ENCODE measurements at places on chromosomes 16 and 17.
A peak's percentile ranks its signal among the peaks of the same experiment; 100 is the strongest.

- no peak overlapping the region for H3K27ac ChIP-seq
- H3K36me3 ChIP-seq, result no peaks in the 10 kb centered on the region
- DNase-seq, result no peak
- H3K4me1 ChIP-seq, result no peaks in the 10 kb centered on the region
- H3K4me3 ChIP-seq, result no peak overlapping the region
Measured at GRCh38 chr16:86576591-86577313, 1.6 kb upstream of the FOXL1 start.

GRCh38 chr17:7903154-7904103 is 12.7 kb downstream of the RNF227 start:
- H3K4me1 ChIP-seq, result no peaks in the 10 kb centered on the region
- H3K4me3 ChIP-seq, result no peak overlapping the region
- no peak for DNase-seq
- H3K36me3 ChIP-seq, result peaks cover 44% of the 10 kb centered on the region
- H3K27me3 ChIP-seq, result no peaks in the 10 kb centered on the region

GRCh38 chr17:15081008-15081407 is 184.1 kb downstream of the PMP22 start:
- no peaks in the 10 kb centered on the region for H3K36me3 ChIP-seq
- no peak for DNase-seq
- no peak overlapping the region for H3K27ac ChIP-seq
- no peaks in the 10 kb centered on the region for H3K4me1 ChIP-seq
- H3K4me3 ChIP-seq, result no peak overlapping the region

GRCh38 chr17:35666967-35667532 is 64.4 kb upstream of the RASL10B start:
- no peaks in the 10 kb centered on the region for H3K27me3 ChIP-seq
- no peak for DNase-seq
- H3K27ac ChIP-seq, result no peak overlapping the region
- H3K4me3 ChIP-seq, result no peak overlapping the region

GRCh38 chr16:51355875-51356274 is 204.8 kb upstream of the SALL1 start:
- no peak overlapping the region for H3K4me3 ChIP-seq
- DNase-seq, result no peak
- no peaks in the 10 kb centered on the region for H3K4me1 ChIP-seq
- no peaks in the 10 kb centered on the region for H3K27me3 ChIP-seq
- no peak overlapping the region for H3K27ac ChIP-seq

DNA sequence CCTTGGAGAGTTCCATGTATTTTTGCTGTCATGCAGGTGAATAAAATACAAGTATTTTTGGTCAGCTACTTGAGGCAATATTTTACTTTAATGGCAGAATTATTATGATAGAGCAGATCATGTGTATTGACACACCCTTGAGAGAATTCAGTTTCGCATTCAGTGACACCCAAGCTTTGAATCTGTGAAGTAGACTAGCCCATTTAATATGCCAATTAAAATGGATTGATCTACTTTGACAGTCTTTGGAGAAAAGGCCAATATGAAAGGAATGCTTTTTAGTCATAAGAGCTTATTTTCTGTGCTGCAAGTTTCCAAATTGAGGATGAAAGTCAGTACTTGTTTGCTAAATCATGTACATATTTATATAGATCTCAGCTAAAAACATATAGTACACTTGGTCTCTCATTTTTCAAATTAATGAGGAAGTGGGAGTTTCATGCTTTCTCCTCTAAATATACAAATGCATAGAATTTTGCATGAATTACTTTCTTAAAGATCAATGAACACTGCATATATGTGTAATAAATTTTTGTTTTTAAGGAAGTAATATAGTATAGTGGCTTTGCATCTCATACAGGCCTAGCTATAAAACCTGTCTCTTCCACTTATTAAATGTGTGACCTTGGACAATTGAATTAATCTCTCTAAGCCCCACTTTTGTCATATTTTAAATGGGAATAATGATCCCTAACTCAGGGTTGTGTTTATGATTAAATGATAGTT is 161.5 kb downstream of the PHKB start:
- H3K4me1 ChIP-seq, result peaks cover 4% of the 10 kb centered on the region
- DNase-seq, result no peak
- H3K36me3 ChIP-seq, result peaks cover 2% of the 10 kb centered on the region
- no peak overlapping the region for H3K4me3 ChIP-seq
- H3K27me3 ChIP-seq, result no peaks in the 10 kb centered on the region
- H3K27ac ChIP-seq, result no peak overlapping the region

- H3K27ac ChIP-seq, result no peak overlapping the region
- no peaks in the 10 kb centered on the region for H3K36me3 ChIP-seq
- H3K4me1 ChIP-seq, result no peaks in the 10 kb centered on the region
- no peak overlapping the region for H3K4me3 ChIP-seq
Measured at GRCh38 chr16:49453983-49454382, 80.4 kb downstream of the C16orf78 start.

DNA sequence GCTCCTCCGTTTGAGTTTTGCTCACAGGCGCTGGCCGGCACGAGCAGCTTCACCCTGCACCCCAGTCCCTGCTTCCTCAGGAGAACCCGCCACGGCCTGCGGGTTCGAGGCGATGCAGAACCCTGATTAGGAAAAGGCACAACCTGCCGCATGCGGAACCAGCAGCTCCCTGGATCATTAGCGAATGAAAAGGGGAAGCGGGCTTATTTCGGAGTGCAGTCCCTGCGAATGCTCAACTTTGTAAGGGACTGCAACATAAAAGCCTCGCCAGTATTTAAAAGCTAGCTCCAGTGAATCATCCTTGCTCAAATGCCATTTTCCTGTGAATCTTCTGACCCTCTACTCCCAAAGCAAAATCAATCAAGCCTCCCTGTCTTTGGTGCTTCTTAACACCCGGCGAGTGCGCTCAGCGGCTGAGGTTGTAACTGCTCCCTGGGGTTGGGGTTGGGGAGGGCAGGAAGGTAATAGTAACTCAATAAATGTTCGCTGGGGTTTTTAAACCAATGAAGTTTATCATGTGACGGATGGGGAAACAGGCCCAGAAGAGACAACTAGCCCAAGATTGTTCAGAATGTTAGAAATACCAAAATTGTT is 678 bp upstream of the AKAP10 start:
- peaks cover 6% of the 10 kb centered on the region for H3K4me1 ChIP-seq
- peak overlapping the region; percentile 73 for H3K4me3 ChIP-seq
- peak overlapping the region; percentile 93 for H3K27ac ChIP-seq
- H3K36me3 ChIP-seq, result no peaks in the 10 kb centered on the region
- no peaks in the 10 kb centered on the region for H3K27me3 ChIP-seq

DNA sequence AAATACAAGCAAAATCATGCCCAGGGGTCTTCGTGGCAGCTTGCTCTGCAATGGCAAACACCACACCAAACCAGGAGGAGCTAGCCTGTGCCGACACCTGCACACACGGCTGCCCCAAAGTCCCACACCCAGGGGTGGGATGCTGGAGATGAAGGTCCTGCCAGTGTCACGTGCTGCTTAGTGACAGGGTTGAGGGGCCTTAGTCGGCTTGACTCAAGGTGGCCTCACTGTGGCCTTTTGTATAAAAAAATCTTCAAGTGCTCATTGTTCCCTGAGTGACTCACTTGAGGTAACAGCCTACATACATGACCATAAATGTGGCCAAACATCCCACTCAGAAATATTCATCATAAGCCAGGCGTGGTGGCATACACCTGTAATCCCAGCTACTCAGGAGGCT is 7.3 kb downstream of the TRIM65 start:
- no peak for DNase-seq
- no peaks in the 10 kb centered on the region for H3K36me3 ChIP-seq
- no peak overlapping the region for H3K4me3 ChIP-seq
- no peaks in the 10 kb centered on the region for H3K27me3 ChIP-seq

GRCh38 chr17:33435721-33436301 is 142.7 kb upstream of the ASIC2 start:
- H3K27ac ChIP-seq, result no peak overlapping the region
- H3K4me1 ChIP-seq, result no peaks in the 10 kb centered on the region
- DNase-seq, result no peak
- no peaks in the 10 kb centered on the region for H3K36me3 ChIP-seq
- no peak overlapping the region for H3K4me3 ChIP-seq
- no peaks in the 10 kb centered on the region for H3K27me3 ChIP-seq

DNA sequence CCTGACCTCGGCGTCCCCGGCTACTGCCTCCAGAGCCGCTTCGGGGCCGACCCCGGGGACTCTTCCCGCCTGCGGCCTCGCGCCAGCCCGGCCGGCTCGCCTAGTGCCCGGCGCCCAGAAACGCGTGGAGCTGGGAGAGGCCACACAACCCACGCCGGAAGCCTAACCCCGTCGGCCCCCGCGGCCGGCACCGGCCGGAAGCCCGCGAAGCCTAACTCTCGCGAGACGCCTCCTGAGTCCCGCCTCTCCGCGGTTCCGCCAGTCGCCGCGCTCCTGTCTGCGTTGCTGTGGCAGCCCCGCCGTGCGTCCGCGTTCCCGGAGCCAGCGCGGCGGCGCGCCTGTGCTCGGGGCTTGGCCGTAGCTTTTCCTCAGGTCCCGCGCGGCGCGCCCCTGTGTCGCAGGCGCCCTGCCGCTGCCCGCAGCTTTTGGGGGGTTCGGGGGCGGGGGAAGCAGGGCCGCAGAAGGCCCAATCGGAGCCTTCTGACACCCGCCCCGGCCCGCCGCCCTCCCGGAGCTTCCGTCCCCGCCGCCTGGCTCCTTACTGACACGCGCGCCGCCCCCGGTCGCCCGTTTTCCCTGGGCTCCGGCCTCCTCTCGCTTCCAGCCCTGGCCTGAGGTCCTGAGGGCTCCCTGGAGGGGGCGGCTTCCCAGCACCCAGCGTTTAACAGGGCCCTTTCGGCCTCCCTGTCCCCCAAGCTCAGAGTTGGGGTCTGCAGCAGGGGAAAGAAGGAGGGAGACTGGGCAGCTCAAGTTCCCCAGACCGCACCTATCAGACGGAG is 21.7 kb downstream of the NPTX1 start:
- H3K4me3 ChIP-seq, result peak overlapping the region; percentile 96
- peak overlapping the region; percentile 89 for H3K27ac ChIP-seq
- no peaks in the 10 kb centered on the region for H3K36me3 ChIP-seq
- no peaks in the 10 kb centered on the region for H3K27me3 ChIP-seq

GRCh38 chr16:81636298-81636993 is 142.6 kb upstream of the PLCG2 start:
- H3K36me3 ChIP-seq, result no peaks in the 10 kb centered on the region
- H3K4me1 ChIP-seq, result no peaks in the 10 kb centered on the region
- H3K4me3 ChIP-seq, result no peak overlapping the region
- no peak overlapping the region for H3K27ac ChIP-seq
- H3K27me3 ChIP-seq, result no peaks in the 10 kb centered on the region
- DNase-seq, result no peak

- no peak for DNase-seq
- no peaks in the 10 kb centered on the region for H3K36me3 ChIP-seq
- H3K4me1 ChIP-seq, result no peaks in the 10 kb centered on the region
- H3K27ac ChIP-seq, result no peak overlapping the region
- no peaks in the 10 kb centered on the region for H3K27me3 ChIP-seq
- H3K4me3 ChIP-seq, result no peak overlapping the region
Measured at GRCh38 chr17:14774774-14775173, 473.9 kb downstream of the HS3ST3B1 start.

DNA sequence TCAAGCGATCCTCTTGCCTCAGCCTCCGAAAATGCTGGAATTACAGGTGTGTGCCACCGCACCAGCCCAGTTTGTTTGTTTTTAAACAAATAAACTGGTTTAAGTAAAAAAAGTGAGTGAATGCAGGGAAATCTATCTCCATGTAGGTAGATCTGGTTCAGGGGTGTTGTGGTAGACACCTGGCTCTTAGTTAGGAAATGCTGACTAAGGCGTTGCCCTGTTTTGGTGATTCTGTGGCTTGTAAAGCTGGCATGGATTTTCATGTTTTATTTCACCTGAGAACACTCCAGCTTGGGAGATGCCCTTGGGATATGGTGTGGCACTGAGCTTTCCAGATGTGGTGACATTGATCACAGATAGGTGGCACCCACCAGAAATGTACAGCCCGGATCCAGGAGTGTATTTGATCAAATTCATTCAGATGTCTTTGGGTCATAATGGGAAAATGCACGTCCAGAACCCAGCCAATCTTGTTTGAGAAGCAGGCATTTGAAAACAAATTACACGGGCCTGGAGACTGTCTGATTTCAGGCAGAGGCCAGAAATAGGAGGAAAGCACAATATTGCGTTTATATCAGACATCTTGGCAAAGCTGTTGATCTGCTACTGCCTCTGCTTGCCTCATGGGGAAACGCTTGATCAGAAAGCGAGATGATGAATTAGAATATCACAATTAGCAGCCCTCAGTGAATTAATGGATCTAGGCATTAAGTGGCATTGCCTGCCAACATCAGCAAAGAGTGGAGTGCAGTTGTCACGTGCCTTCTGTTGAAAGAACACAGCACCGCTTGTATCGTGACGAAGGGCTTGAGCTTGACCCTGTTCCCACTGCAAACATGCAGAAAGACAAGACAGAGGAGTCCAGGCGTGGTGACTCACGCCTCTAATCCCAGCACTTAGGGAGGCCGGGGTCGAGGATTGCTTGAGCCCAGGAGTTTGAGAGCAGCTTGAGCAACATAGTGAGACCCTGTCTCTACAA is 7.3 kb upstream of the IL34 start:
- H3K4me3 ChIP-seq, result no peak overlapping the region
- no peaks in the 10 kb centered on the region for H3K36me3 ChIP-seq
- no peak overlapping the region for H3K27ac ChIP-seq
- no peaks in the 10 kb centered on the region for H3K4me1 ChIP-seq
- no peak for DNase-seq
- no peaks in the 10 kb centered on the region for H3K27me3 ChIP-seq

DNA sequence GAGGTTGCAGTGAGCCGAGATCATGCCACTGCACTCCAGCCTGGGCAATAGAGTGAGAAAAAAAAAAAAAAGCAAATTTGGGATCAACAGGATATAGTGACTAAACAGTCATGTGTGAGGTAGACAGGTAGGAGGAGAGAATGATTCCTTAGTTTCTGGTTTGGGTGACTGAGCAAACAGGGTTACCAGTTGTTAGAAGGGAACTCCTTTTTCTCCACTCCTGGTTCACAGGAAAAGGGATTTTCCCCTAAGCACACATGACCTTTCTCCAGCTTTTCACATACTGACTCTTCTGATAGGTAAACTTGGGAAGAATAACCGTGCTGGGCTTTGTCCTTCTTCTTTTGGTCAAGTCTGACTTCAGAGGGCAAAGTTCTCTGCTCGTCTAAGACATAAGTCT is 17.3 kb upstream of the WSCD1 start:
- no peak for DNase-seq
- H3K4me3 ChIP-seq, result no peak overlapping the region
- no peaks in the 10 kb centered on the region for H3K4me1 ChIP-seq
- H3K27me3 ChIP-seq, result no peaks in the 10 kb centered on the region
- H3K27ac ChIP-seq, result no peak overlapping the region
- H3K36me3 ChIP-seq, result no peaks in the 10 kb centered on the region

Measured in GM12878 (cell line).